ENCODE measurements at places on chromosomes 5 and 9.

DNA sequence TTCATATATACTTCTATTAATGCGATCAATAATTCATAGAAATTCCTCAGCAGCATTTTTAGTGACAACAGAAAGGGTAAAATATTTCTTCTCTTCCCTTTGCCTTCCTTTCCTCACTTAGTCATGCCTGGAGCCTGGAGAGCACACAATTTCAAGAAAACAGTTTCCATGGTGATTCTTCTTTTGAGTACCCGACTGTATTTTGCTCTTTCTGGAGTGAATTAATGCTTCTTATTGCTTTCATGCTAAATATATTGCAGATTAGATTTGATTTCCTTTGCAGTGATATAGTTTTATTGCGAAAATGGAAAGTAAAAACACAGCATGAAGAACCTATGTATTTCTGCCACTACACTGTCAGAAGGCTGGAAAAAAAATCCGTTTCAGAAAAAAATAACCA lies 153.5 kb downstream of the PPP2R2B start:
- DNase-seq, result no peak

DNA sequence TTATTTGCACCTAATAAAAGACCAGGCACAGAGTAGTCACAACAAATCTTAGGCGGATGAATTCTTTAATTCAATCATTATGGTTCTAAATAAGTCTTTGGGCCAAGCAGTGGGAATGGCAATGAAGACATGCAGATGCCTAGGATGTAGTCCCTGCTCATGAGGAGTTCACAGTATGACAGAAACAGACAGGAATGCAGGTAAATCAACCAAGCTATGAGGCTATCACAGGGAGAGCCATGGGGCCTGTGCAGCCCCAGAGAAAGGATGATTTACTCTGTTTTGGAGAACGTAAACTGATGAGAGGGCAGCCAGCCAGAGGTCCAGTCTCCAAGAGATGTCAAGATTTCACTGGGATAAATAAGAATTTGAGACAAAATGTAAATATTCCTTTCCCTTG lies 129.4 kb downstream of the TRIM32 start:
- DNase-seq, result no peak

DNA sequence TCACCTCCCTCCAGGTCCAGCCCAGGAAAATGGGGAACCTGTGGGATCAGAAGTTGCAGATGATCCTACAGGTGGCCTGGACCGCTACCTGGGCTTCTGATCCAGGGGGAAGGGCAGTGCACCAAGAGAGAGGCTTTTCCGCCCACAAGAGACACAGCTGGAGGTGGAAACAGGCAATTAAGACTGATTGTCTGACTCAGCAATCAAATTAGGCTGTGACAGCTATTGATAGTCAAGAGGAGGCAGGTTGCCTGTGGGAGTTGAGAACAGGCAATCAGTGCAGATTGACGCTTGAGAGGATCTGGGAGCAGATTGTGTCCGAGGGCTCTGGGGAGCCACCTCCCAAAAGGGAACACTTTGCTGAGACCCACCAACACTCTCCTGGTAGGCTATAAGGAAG lies 71.1 kb upstream of the SLC44A1 start:
- no peak for DNase-seq

DNA sequence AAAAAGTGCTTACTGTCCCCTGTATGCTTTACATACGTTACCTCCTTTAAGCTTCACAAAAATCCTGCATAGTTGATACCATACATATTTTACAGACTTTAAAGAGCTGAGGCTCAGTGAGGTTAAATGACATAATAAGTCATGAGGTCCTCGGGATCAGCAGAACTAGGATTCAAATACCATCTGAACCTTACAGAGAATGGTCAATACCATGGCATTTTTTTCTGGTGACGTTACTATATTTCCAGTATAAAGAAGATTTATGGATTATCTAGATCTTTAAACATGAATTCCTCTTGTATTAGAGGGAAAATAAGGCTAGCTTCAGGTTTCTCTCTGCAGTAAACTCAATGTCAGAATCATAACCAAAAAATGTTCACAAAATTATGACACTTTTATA lies 153.7 kb upstream of the GPR151 start:
- DNase-seq, result no peak

GRCh38 chr5:139397921-139398320 lies 3.0 kb upstream of the PROB1 start:
- DNase-seq, result no peak

GRCh38 chr9:87888501-87888900 lies 5.8 kb downstream of the SPATA31E1 start:
- no peak for DNase-seq

- DNase-seq, result no peak
Observed at GRCh38 chr5:94562327-94562971, 56.0 kb downstream of the KIAA0825 start.

- no peak for DNase-seq
Observed at GRCh38 chr9:12859704-12860251, 85.0 kb downstream of the LURAP1L start.

DNA sequence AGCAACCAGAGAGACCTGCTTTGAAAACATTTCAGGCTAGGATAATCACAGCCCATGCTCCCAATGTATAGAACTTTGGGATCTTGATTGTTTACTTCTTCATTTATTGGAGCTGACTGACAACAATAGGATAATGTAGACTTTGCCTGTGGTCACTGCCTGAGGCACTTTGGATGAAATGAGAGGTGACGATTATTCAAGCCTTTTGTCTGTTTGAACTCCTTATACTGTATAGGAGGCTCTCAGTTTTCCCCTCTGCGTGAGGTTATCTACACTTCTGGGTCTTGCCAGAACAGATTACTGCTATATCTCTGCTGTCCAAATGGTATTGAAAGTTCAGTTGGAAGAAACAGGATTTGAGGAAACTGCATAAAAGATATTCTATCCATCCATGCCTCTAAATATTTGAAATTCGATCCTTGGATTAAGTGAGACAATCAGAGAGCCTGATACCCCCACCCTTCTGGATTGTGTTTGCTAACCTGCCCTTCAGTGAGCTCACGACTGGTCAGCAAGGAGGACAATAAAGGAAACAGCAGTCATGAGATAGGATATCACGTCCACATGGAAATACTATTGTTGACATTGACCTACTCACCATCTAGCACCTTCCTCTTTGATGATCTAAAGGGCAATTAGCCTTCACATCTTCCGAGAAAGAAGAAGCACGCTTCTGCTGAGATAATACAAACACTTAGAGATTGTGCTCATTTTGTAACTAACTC lies 98.1 kb downstream of the DOCK8 start:
- DNase-seq, result no peak

GRCh38 chr9:68750255-68750654 lies 45.2 kb downstream of the PIP5K1B start:
- DNase-seq, result no peak

DNA sequence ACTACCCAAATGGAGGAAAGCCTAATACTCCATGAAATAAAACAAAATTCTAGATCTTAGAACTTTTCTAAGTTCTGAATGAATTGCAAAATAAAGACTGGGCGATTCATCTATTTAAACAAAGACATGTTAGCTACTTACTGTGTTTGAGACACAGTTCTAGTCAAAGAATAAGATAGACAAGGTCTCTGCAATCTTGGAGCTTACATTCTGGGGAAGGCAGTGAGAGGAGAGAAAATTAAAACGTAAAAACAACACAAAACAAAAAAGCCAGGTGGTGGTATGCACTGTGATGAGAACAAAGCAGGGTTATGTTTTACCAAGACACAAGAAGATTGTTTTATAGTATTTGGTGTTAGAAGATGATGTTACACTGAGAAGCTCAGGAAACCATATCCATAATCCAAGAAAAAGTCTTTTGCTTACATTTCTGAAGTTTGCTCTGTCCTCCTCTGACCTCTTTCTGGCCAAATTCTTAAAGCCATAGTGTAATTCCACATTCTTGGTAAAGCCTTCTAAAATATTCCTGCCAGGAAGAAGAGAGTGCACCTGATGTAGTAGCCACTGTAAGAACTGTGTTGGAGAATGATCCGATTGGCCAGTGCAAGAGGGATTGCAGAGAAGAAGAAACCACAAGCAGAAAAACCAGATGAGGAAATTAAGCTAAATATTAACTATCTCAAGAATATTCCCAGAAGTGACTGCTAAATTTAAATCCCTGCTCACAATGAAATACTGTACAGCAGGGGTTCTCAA lies 218.4 kb downstream of the PCSK1 start:
- DNase-seq, result no peak

GRCh38 chr9:110933350-110934001 lies 104.8 kb downstream of the LPAR1 start:
- no peak for DNase-seq

GRCh38 chr5:55030676-55031369 lies 6.8 kb downstream of the GZMK start:
- no peak for DNase-seq

GRCh38 chr5:39584927-39585326 lies 160.1 kb upstream of the DAB2 start:
- no peak for DNase-seq

DNA sequence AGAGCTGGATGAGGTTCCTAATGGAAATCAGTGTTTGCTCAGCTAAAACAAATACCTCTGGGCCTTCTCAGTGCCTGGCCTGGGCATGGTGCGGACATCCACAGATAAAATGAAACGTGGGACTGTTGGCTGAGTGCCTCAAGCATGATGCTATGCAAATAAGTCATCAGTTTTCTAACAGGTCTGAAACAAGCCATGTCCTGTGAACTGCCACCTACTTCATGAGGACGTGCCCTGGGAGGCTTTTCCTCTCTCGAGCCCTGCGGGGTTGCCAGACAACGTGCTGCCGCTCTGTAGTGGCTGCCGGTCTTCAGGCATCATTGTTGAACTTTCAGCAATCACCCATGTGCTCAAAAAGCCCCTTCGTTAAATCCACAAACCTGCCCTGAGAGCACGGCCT lies 240.4 kb upstream of the IRX2 start:
- no peak for DNase-seq

Measured in CD4-positive, alpha-beta T cell treated with Interleukin-17A for 4 hours (primary cell).